ENCODE measurements at places on chromosomes 5 and 9. TPM values are rescaled to one million over a fixed set of nuclear protein-coding genes. Genes with fewer than 3 reads are reported as not detected.

PRDM9 gene
- total RNA-seq, result not detected

CHSY3 gene
- total RNA-seq, result 6.3 TPM

IL33 gene
- 27.4 TPM for total RNA-seq

SHOC1 gene
- not detected for total RNA-seq

FAXDC2 gene
- total RNA-seq, result 13.0 TPM

DNA sequence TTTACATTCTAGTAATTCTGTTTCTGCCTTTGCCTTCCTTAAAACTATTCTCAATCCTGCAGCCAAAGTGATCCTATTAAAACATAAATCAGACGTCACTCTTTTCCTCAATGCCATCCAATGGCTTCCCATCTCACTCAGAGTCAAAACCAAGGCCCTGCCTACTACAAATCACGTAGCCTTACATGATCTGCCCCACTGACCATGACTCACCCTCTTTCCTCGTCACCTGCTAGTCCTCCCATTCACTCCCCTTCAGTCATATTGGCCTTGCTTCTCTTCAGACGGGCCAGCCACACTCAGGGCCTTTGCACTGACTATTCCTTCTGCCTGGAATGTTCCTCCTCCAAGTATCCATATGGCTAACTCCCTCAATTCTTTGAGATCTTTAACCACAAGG, 39.0 kb upstream of the DMXL1 start:
- DNase-seq, result no peak

GRCh38 chr5:116441223-116441622, 133.4 kb downstream of the SEMA6A start:
- peak; percentile 57 for DNase-seq

GRCh38 chr5:59351076-59351794, 542.3 kb downstream of the PDE4D start:
- peak; percentile 95 for DNase-seq

DNA sequence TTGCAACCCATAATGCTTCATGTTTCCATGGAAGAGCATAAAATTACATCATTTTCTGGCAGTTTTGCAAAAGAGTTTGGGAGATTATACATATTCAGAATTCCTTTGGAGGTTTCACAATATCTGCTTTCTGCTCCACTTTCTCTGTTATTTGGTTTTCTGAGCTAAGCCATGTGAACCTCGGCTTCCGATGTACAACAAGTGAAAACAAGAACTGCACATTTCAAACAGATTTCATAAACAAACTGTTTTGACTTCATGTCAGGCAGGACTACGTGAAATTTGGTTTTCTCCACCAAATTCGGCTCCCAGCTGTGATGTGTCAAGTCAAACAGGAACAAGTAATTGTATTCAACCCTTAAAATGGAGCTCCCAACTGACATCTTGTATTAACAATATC, 609.8 kb downstream of the IRX1 start:
- DNase-seq, result peak; percentile 88

- DNase-seq, result peak; percentile 96
Observed at GRCh38 chr5:132437604-132438266, 52.8 kb downstream of the IRF1 start.

GRCh38 chr9:88691811-88692210, 156.8 kb downstream of the NXNL2 start:
- no peak for DNase-seq

- peak; percentile 83 for DNase-seq
Observed at GRCh38 chr5:102856389-102856777, 101.3 kb downstream of the PAM start.

GRCh38 chr9:468766-469426, 254.2 kb downstream of the DOCK8 start:
- DNase-seq, result no peak

- no peak for DNase-seq
Observed at GRCh38 chr9:114484854-114485443, 20.3 kb downstream of the WHRN start.

DNA sequence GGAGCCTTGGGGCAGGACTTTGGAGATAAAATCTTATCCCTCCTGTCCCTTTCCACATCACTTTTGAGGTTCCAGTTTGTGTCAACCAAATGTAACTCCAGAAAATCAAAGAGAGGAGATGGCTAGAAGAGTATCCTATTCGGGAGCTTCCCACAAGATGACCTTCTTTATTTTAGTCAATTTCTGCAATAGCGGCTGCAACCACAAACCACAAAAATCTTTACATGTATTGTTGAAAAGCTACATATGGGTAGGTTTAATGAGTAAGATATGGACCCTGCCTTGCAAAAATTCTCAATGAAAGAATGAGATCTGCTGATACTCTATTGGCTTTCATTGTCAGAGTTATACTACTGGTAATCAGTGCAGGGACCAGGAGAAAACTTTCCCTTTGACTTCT, 92.2 kb upstream of the MAMDC2 start:
- DNase-seq, result no peak

DNA sequence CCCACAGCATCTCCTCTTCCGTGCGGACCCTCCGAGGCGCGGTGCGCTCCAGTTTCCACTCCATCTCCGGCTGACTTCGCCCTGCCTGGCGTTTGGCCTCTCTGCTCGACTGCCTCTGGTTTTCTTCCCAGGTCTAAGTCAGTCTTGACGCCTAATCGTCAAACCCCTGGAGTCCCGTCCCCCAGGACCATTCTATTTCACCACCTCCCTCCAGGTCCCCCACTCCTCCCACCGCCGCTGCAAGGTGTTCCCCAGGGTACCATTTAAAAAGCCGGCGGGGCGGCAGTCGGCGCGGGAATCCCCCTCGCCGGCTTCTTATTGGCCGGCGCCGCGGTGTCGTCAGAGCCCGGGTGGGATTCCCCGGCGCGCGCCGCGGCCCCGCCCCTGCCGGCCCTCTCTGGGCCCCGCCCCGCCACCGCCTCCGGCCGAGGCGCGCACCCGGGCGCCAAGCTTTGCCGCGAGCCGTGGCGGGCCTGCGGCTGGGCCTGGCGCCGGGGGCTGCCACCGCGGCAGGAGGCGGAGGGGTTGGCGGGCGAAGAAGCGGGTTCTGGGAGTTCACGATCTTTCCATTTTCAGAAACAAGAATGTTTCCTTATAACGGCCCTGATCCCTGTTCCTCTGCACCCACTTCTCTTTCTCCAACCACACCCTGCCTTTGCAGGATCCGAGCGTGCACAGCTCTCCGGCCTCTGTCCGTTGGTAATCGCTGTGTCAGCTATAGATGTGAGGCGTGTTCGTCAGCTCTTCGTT, at the start of gene CDC20B:
Gene CDC20B (minus strand): TSS at position 241 of the 750 bp plus-strand sequence. CDS start 177 bp downstream, at position 64.
- peak; percentile 89 for DNase-seq

DNA sequence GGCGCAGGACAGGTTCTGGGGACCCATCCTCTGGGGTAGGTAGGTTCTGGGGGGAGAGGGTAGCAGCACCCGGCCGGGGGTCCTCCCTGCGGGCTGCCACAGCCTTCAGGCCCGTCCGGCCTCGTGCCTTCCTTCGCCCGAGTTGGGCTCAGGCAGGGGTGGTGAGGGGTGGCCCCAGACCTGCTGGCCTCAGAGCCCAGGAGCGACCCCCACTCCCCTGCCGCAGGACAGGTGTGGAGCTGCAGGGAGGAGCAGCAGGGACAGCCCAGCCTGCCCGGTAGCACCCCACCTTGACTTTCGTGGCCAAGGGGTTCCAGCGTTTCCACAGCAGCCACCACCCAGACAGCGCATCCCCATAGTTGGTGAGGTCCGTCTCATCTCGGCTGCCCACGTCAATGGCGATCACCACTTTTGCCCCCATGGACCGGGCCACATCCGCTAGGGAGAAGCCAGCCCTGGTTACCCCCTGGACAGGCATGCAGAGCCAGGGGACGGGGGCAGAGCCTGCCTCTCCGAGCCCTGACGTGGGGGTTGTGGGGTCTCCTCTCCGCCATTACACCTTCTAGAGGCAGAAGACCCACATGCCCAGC, 3.4 kb upstream of the NSMF start:
- no peak for DNase-seq
